GOT3 (cell line): ENCODE measurements at places on chromosomes 2 and 18.

DNA sequence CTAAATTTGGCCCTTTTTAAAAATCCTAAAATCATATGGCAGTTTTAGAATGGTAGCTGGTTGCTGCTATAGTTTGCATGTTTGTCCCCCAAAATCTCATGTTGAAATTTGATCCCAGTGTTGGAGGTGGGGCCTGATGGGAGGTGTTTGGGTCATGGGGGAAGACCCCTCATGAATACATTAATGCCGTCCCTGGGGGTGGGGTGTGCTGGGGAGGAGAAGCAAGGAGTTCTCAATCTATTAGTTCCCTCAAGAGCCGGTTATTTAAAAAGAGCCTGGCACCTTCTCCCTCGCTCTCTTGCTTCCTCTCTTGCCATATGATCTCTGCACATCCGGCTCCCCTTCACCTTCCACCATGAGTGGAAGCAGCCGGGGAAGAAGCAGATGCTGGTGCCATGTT lies 20.8 kb downstream of the GPATCH11 start:
- DNase-seq, result no peak

DNA sequence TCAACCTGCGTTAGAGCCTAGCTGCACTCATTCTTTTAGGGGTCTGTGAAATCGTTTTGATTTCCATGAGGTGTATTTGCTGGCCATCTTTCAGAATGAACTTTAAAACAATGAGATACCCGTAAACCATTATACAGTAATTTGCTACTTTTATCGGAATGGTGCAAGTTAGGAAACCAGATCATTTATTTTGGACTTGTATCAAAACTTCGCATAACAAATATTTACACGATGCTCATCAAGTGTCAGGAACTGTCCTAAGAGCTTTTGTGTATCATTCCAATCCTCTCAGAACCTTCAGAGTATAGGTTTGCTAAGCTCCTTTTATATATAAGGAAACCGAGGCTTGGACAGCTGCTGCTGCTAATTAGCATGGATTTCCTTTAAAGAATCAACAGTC lies 22.4 kb upstream of the SLC1A4 start:
- no peak for DNase-seq

DNA sequence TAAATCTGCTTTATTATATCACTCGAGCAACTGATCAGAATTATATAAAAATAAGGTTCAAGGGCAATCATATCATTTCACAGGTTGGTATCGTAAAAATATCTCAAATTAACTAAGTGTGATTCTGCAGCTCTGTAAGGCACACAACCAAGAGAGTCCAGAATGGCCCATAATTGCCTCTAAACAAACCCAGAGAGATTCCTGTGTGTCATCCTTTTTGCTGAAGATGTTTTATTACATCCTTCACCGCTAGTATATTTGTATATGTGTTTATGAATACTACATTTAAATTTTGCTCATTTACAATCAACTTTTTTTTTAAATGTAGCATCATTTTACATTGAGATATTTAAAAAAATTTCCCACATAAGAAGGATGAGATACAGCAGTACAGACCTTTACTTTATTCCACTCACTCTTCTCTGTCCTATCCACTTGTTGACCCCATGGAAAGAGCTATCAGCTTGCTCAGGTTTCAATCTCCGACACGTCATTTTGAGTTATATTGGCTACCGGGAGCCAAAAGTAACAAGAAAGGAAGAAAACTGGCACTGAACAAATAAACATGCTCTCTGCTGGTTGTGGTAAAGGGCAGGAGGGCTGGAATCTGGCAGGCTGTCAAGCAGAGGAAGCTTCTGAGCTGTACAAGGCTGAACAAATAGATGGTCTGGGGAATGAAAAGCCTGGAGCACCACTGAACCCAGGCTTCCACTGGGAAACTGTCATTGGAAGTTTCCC lies 23.1 kb downstream of the PLA2R1 start:
- DNase-seq, result no peak

DNA sequence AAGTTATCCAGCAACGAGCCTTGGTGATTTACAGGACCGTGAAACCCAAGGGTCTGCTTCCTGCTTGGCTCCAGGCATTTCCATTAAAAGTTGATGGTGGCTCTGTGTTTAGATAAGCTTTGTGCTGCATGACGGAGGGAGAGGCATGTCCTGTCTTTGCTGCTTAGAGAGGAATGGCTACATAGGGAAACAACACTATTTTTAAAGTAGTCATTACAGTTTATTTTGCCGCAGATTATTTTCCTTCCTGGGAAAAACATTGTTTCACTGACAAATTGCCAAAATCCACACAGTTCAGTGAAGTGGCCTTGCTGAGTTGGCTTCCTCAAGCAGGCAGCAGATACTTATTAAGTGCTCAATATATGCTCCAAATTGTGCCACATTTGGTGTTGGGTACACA lies 98.5 kb downstream of the THSD7B start:
- DNase-seq, result no peak

- no peak for DNase-seq
These were observed 43.2 kb downstream of the ZBTB7C start for GRCh38 chr18:48365965-48366364.

DNA sequence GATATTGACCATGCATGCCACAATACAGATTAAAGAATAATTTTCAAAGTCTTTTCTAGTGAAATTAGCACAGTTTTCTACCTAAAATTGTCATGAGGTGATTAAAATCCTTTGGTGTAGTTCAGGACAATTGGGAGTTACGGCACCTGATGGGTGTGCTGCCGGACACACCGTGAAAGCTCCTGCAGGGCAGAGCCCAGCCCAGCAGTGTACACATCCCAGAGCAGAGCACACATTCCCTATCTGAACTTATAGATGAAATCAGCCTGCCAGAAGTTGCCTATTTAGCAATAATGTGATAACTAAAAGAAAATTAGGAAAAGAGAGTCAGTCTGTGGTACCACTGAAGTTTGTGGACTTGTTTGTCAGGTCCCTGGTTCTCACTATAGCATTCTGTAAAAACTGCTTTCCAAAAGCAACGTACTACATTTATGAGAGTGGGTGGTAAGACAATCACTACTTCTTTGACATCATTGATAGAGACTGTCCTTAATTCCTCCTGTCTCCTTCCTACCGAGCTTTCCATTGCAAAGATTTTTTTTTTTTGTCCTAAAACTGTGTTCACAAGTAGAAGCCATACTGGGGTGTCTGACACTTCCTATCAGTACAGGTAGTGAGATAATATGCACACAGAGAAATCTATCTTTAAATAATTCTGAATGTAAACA lies 3.4 kb downstream of the CYTIP start:
- no peak for DNase-seq

GRCh38 chr2:2230433-2230817 lies 100.7 kb downstream of the MYT1L start:
- no peak for DNase-seq

DNA sequence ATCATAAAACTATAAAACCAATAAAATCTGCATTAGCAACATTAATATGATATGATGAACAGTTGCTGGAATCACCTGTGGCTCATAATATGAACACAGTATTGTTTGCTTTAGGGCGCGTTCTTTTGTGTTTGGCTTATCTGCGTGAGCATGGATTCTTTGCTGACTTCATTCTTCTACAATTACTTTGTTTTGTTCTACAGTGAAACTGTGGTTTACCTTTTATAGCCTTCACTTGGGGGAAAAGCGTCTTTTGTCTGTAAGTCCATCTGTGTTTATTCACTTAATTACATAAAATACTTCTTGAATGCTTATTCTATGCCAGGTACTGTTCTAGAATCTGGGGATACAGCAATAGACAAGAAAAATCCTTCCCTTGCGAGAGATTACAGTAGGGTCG lies 74.0 kb upstream of the SEC11C start:
- DNase-seq, result no peak

DNA sequence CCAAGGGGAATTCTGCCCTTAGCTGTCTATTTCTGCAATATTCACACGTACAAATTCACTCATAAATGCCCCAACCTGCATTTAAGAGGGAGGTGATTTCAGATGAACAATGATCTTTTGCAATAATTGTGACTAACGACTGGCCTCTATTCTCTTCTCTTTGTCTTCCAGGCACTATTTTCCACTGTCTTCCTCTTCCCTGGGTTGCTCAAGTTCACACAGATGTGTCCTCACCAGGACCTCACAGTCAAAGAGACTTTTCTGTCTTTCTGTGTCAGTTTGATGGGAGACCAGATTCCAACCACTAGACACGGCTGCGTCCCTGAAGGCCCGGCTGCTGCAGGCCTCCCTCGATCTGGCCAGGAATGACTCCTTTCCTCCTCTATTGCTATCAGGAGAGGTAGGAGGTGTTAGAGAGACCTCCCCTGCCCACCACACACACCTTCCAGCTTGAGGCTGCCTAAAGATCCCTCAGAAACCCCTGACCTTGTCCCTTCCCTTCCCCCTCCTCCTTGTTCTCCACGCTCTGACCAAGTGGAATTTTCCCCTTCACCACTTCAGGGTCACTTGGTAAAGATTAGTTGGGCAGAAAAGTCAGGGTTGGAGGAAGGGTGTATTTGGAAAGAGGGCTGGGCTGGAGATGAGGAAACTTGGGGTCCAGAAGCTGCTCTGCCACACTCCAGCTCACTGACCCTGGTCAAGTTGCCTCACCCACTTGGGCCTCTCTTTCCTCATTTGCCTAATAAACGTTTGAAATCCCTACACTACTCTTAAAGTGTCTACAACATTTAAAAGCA lies 109.2 kb upstream of the COPS8 start:
- no peak for DNase-seq

- no peak for DNase-seq
These were observed 82.2 kb upstream of the HDAC4 start for GRCh38 chr2:239482778-239483712.

DNA sequence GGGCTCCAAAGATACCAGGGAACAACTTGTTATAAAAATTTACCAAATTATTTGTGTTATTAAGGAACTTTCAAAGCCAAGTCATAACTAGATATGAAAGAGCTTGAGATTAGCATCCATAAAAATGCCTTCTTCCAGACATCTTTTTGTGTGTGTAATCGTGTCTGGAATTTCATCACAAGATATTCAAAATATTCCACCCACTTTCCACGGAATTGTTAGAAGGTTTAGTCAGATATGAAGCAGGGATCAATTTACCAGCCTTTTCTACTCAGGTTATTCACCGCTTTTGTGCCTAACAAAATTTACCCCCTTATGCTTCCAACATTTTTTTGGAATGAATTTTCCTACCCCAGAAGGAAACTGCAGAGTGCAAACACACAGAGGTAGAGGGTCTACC lies 130.2 kb upstream of the ACVR2A start:
- no peak for DNase-seq

GRCh38 chr2:229342376-229342775 lies 71.3 kb upstream of the PID1 start:
- DNase-seq, result no peak

DNA sequence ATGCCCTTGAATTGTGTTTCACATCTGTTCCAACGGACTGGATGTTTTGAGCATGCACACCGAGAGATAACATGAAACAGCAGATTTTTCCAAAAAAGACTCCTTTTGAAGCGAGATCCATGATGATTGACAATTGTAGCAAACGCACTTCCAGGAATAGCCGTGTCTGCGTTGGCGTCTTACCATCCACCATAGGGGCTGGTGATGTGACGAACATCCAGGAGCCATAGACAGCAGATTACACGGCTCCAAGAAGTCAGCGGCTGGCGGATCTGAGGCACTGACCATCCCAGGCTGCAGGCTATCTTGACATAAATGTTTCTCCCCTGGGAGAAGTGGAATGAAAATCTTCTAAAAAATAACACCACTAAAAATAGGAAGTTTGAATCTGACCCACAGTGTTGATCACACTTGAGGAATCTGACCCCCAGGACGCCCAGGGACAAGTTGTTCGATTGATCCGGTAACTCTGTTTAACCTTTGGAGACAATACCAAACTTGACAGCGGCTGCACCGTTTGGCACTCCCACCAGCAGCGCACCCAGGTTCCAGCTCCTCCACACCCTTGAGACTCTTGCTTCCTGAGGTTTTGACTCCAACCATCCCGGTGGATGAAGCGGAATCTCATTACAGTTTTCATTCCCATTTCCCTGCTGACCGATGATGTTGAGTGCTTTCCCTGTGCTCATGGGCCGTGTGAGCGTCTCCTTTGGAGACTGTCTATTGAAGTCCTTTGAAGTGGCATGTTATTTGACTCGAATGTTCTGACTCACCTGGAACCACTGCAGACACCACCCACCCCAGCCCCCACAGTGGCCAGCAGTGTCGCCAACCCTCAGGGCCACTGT lies 140.0 kb upstream of the GPC1 start:
- no peak for DNase-seq

GRCh38 chr2:60303680-60304079 lies 249.8 kb downstream of the BCL11A start:
- DNase-seq, result no peak

DNA sequence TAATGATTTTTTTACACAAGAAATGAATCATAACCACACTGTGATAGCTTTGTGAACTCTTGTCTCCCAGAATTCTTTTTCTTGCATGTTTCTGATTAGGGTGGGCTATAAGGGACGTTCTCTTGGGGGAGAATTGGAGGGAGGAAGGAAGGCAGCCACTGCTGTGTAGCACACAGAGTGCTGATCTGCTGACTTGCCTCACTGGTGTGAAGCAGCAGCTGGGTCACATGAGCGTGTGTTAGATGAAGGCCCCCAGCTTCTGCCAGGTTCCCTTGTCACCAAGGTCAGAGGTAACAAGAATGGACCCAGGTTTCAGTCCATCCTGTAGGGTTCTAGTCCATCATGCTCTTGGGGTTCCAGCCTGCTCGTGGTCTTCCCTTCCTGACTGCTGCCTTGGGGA lies 107.4 kb upstream of the GLI2 start:
- DNase-seq, result no peak

DNA sequence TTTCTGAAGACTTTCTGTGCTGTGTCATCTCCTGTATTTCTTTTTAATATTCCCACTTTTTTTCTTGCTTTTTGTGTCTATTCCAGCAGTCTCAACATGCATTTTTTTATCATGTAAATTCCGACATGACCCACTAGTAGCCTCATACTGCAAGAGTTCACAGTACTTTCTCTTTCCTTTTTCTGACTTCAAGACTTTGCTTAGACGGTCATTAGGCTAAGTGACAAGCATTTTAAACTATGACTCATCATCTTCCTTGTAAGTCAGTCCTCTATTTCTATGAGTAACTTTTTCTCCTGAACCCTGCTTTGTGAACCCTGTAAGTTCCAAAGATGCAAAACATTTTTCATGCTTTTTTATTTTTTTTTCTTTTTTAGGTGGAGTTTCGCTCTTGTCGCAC lies 381.2 kb downstream of the TXNL1 start:
- no peak for DNase-seq

- DNase-seq, result no peak
These were observed 80.9 kb downstream of the CHRNA1 start for GRCh38 chr2:174683392-174683759.

DNA sequence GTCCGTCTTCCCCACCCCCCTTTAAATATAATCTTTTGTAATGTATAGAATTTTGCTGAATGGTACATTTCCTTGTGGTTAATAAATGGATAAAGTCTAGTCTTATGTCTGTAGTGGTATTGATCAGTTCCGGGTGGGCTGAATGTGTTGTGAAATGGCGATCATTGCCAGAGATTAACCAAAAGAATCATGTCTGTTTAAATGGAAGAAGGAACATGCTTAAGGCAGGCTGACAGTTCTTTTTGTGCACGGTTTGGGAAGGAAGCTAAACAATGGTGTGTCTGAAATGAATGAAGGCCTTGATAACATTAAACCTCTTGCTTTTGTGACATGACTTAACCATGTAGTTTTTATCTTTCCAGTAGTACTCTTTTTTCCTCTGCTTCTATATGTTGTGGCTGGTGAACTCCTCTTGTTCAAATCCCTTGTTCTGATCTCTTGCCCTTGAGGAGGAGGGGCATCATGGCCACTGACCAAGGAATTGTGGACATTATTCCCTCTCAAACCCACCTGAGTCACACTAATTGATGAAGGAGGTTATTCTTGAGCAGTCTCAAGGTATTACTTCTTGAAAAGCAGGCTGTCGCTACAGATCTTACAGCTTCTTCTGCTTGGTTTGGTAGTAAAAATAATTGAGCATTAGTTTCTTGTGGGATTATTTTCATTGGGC lies 1.7 kb downstream of the ACVR2A start:
- no peak for DNase-seq
